Purkinje cell (primary cell): ENCODE measurements at places on chromosomes 13 and 19. TPM values are rescaled to one million over a fixed set of nuclear protein-coding genes. Genes with fewer than 3 reads are reported as not detected.

The ZNF77 gene
- 0.81 and 2.7 TPM in 2 replicates for polyA plus RNA-seq

The REXO1 gene
- polyA plus RNA-seq, result not detected in 2 replicates

The TCF3 gene
- polyA plus RNA-seq, result 0.24 and 0.73 TPM in 2 replicates

The CYP2A6 gene
- polyA plus RNA-seq, result not detected in 2 replicates

The COL4A2 gene
- polyA plus RNA-seq, result 57.6 and 123 TPM in 2 replicates

The NLRP4 gene
- not detected in 2 replicates for polyA plus RNA-seq

The FCHO1 gene
- 0.10 TPM in 1 of 2 replicates, not detected in the other for polyA plus RNA-seq

The IZUMO2 gene
- polyA plus RNA-seq, result 1.0 TPM in 1 of 2 replicates, not detected in the other

The SYCN gene
- polyA plus RNA-seq, result not detected in 2 replicates

The TPTE2 gene
- not detected in 2 replicates for polyA plus RNA-seq

The C5AR1 gene
- 0.13 TPM in 1 of 2 replicates, not detected in the other for polyA plus RNA-seq

The NLRP5 gene
- polyA plus RNA-seq, result not detected in 2 replicates

The ITPKC gene
- 0.07 and 0.78 TPM in 2 replicates for polyA plus RNA-seq

The ZNF154 gene
- 1.8 and 3.3 TPM in 2 replicates for polyA plus RNA-seq

The DAND5 gene
- not detected in 2 replicates for polyA plus RNA-seq
